ENCODE measurements at places on chromosomes 6 and 20.

DNA sequence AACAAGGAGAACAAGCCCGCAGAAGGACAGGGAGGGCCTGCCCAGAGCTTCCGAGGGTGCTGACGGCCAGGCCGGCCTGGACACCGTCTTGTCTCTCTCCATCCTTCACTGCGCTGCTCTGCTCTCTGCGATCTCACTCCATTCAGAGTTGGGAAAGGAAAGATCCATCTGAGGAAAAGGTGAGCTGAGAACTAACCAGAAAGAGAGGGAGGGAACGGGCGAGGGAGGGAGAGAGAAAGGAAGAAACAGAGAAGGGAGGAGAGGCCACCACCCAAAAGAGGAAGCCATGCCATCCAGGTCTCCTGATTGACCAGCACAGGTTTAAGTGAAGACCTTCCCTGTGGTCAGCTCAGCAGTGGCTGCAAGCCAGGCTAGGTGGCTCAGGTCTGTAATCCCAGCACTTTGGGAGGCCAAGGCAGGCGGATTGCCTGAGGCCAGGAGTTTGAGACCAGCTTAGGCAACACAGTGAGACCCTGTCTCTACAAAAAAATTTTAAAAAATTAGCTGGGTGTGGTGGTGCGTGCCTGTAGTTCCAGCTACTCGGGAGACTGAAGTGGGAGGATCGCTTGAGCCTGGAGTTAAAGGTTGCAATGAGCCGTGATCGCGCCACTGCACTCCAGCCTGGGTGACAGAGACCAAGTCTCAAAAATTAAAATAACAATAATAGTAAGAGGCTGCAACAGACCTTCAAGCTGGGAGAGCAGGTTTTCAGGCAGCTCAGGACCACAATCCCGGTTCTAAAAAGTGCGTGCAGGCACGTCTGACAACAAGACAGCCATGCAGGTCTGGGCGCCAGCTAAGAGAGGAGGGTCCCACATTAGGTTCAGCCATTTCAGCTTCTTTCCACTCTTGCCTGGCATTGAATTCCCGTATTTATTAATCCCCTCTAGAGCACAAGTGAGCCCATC lies 34.2 kb upstream of the DLGAP4 start:
- no peak for DNase-seq

DNA sequence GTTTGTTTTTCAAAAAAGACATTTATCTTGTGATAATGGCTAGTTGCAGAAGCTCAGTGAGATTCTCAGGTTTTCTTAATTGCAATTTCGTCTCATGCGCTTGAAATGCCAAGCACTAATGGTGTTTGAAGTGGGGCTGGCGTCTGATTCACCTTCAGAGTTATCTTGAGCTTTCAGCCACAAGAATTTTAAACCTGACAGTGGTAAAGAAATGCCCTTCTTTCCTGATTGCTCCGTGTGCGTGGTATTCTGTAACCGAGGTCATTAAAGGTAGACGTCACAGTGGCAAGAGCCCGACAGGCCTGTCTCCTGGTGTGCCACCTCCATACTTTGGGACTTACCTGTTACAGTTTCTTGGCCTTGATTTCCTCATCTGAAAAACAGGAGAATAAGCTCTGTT lies 126.5 kb upstream of the QKI start:
- DNase-seq = no peak

DNA sequence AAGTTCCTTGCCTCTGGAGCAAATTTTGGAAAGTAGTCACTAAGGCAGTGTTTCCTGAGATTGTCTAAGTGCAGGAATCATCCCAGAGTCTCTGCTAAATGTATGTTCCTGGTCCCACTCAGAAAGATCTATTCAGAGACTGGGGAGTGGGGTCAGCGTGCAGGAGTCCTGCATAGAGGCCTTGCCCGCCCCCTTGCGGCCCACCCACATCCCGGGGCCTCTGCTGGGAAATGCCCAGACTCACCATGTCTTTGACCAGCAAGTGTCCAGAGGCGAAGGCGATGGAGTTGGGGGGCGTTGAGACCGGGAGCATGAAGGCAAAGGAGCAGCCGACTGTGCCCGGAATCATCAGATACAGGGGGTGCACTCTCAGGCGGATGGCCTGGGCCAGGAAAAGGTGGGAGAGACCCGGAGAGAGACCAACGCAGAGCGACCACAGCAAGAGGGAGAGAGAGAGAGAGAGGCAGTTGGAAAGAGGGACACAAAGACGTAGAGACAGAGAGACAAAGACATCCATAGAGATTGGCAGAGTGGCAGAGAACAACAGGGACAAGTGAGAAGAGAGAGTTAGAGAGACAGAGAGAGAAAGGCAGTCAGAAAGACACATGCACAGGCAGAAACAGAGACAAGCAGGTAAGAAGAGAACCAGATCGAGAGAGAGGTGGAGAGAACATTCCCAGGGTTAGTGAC lies 12.9 kb upstream of the OCSTAMP start:
- DNase-seq = no peak

DNA sequence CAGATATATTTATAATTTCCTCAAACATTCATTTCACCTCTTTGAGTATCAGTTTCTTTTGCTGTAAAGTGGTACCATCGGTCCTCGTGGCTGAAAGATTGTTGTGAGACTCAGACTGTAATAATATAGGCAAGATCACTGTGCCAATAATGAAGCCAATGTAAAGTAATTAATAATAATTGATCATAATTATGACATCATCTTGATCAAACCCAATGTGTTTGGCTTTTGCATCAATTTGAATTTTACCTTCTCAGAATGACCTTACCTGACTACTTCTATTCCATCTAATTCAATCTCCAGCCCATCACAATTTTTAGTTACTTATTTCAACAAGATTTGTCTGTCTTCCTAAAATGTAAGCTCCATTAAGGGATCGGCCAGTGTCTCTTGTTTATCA lies 15.8 kb upstream of the MTRF1L start:
- DNase-seq = no peak

GRCh38 chr6:160393891-160394653 lies 45.9 kb downstream of the SLC22A3 start:
- no peak for DNase-seq

DNA sequence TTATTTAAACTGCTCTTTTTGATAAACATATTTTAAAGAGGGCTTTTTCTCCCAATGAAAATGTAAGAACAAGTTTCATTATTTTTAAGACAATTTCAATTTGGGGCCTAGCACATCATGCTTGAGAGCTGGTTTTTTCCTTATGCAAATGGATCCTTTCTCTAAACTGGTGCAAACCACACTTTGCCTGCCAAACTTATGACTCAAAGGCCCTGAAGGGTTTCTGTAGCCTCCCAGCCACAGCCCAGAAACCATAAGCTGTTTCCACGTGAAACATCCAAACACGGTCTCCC lies 451 bp upstream of the HSF2 start:
- no peak for DNase-seq

- DNase-seq = no peak
These were observed 22.4 kb downstream of the MRS2 start for GRCh38 chr6:24425091-24425490.

GRCh38 chr6:64146876-64147275 lies 511.3 kb downstream of the PHF3 start:
- no peak for DNase-seq
